ENCODE measurements at places on chromosomes 11 and 22. TPM values are rescaled to one million over a fixed set of nuclear protein-coding genes. Genes with fewer than 3 reads are reported as not detected.

Gene OAF
- 40.4 TPM for total RNA-seq

Gene SAAL1
- total RNA-seq: 13.9 TPM

Gene CRYBB1
- total RNA-seq: not detected

Gene MS4A15
- not detected for total RNA-seq

Gene CNTN5
- total RNA-seq: not detected

Gene C11orf16
- not detected for total RNA-seq

Gene AGBL2
- total RNA-seq: 3.7 TPM

Gene MGAT3
- under 0.01 TPM for total RNA-seq

Gene CSKMT
- total RNA-seq: 9.6 TPM

Gene MS4A6A
- total RNA-seq: not detected

Gene RIC3
- total RNA-seq: not detected

Gene PIK3IP1
- total RNA-seq: 37.4 TPM

Gene OVOL1
- not detected for total RNA-seq

Gene LRRC10B
- total RNA-seq: not detected

Gene OR4S2
- total RNA-seq: not detected

Gene PPP2R1B
- 26.7 TPM for total RNA-seq

Gene SAA2
- total RNA-seq: not detected

Gene TXNRD2
- total RNA-seq: 18.6 TPM

Gene GAL3ST3
- total RNA-seq: not detected

Gene SAC3D1
- total RNA-seq: 8.5 TPM

Gene VSIG10L2
- total RNA-seq: 0.09 TPM

Gene KRTAP5-2
- not detected for total RNA-seq

Gene DGCR8
- total RNA-seq: 33.0 TPM

Gene PKNOX2
- total RNA-seq: 0.32 TPM

Gene MMP13
- total RNA-seq: not detected

Gene PDGFB
- total RNA-seq: 0.16 TPM

Gene TBX10
- not detected for total RNA-seq

Gene C22orf15
- total RNA-seq: 0.43 TPM

Gene METTL15
- total RNA-seq: 17.3 TPM

Gene ILK
- total RNA-seq: 176 TPM

Gene TSSK2
- not detected for total RNA-seq

Gene B3GAT3
- 16.7 TPM for total RNA-seq

Gene MUC5AC
- total RNA-seq: not detected

Gene TTLL12
- total RNA-seq: 11.5 TPM

Gene BATF2
- total RNA-seq: 0.63 TPM

Gene C11orf42
- not detected for total RNA-seq

Gene OR5AR1
- not detected for total RNA-seq

Gene HEPHL1
- total RNA-seq: not detected

Gene ADM2
- total RNA-seq: 0.16 TPM

Gene MISFA
- 0.95 TPM for total RNA-seq
